ENCODE measurements at places on chromosomes 4 and X.

- no peak for DNase-seq
Measured at GRCh38 chr4:48254381-48255071, 15.1 kb downstream of the TEC start.

DNA sequence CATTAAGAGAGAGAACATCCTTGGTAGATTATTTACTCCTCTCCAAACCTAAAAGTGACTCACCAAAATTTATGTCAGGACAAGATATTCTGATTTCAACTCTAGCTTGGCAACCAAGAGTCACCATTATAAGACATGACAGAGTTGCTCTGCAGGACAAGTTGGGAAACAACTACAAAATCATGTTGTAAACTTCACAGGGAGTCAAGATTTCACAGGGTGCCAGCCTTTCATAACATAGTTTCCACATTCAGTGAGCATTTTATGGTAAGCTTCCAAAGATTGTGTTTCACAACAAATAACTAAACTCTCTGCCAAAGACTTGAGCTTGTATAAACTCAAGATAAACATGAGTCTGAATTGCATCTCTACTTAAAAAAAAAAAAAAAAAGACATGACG lies 121.0 kb upstream of the DIAPH2 start:
- no peak for DNase-seq

GRCh38 chr4:576245-576821 lies at the start of gene TMEM271:
TSS of gene TMEM271 (minus strand) at chr4:576295. CDS start at chr4:576062, 233 bp downstream.
- no peak for DNase-seq

GRCh38 chrX:70592091-70592490 lies 147.5 kb downstream of the DLG3 start:
- no peak for DNase-seq

DNA sequence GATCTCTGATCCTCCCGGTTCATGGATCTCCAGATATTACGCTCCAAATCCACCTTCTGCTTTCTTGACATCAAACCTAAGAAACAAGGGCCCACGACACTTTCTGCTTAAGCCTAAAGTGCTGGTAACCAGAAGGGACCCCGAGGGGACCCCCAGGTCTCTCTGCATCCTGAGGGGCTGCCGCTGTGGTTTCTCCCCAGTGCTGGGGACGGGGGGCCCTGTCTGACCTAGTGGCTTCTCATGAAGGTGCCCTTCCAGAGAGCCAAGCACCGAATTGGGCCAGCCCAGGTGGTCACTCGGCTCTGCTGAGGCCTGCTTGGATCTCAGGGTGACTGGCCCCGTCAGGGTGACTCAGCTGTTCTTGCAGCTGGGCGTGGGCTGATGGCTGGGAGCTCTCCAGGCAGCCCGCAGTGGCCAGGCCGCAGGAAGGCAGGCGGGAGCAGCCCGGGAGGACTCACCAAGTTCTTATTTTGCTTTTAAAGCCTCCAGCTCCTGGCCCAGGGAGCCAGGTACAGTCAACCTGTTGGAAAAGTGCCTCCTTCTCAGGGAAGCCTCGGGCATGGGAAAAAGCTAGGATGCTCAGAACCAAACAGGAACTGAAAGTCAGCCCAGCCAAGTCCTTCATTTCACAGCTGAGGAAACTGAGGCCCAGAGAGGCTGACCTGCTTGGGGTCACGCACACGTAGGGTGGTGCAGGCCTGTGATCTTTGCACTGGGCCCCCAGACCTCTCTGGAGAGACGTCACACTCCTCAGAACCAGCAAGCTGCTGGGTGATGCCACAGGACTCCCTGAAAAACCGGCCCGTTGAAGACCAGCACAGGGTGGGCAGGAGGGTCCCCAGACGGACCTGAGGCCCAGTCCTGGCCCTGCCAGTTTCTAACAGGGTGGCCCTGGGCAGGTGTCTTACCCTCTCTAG lies 16.7 kb downstream of the BLOC1S4 start:
- no peak for DNase-seq

DNA sequence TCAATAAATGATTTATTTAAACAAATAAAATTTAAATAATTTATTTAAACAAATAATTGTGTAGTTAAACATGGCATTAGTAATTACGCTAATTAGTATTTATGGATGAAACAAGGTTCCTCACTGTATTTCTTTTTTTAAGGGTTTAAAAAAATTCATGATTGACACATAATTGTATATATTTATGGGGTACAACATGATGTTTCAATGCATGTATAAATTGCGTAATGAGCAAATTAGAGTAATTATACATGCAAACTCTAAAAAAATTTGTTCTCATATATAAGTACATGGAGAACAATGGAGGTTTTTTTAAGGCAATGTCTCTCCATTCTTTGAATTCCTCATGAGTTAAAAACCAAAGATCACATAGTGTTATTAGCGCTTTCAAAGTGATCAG lies 115.7 kb upstream of the KLF3 start:
- DNase-seq, result no peak

GRCh38 chr4:4985844-4986243 lies 33.4 kb downstream of the CYTL1 start:
- DNase-seq, result no peak

DNA sequence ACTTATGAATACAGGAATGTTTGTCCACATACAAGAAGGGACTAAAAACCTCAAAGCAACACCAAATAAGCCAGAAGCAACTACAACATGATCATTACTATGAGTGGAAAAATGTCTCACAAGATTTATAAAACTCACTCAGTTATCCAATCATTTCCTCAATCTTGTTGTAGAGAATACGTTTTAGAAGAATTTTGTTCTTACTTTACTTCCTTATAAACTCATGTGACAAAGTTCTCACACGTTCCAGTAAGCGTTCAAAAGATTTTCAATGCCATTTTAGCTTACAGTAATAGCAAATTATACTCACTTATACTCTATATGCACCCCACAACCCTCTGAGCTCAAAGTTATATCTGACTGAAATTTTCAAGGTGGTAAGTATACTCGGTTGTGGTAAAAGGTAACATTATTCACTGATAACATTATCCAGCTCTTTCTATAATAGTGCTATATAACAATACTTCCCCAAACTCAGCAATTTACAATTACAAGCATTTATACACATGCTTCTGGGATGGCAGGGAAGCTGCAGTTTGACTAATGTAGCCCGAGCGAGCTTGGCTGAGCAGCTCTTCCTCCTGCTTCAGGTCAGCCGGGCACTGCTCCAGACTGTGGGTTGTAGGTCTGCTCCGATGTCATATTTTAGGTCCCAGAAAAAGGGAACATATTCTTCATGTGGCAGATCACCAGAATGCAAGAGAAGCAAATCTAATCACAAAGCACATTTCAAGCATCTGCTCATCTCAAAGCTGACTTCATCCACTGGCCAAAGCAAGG lies 226.3 kb downstream of the RCHY1 start:
- no peak for DNase-seq

DNA sequence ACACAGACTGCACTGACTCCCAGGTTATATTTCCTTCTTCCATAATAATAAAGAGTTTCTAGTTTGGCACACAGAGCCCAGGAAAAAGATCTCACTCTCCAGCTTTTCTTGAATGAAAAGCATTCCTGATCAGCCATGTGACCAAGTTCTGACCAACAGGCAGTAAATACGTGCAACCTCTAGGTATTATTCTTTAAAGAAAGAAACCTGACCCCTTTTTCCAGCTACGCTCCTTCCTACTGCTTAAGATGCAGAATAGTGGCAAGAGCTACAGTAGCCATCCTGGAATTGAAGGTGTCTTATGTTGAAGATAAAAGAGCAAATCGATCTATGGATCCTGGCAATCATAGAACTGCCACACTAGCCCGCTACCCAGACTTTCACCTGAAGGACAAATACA lies 76.7 kb downstream of the LRBA start:
- DNase-seq, result no peak

DNA sequence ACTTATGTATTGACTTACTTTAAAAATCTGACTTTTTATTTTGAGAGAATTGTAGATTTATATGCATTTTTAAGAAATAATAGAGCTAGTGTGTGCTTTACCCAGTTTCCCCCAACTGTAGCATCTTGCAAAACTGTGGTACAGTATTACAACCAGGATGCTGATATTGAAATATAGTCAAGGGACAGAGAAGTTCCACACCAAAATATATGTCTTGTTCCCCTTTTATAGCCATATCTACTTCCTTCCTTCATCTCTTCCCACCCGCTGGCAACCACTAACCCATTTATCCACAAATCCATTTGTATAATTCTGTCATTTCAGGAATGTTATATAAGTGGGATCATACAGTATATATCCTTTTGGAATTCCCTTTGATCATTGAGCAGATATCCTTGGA lies 16.8 kb downstream of the KDM6A start:
- no peak for DNase-seq

DNA sequence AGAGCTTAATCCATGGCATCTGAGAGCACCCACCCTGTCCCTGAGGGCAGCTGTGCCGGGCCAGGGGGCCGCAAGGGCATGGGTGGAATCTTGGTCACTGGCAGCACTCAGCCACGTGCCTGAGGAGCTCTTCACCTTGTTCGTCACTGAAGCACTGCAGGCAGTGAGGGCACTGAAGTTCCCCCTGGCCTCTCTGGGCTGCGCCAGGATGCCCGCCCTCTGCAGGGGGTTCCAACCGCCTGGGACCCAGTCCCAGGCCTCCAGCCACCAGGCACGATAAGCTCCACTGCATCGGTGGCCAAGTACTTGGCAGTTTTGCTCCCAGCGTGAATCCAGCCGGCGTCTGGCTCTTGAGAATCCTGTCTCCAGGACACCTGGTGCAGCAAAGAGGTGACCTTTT lies 96.4 kb upstream of the MED14 start:
- no peak for DNase-seq

DNA sequence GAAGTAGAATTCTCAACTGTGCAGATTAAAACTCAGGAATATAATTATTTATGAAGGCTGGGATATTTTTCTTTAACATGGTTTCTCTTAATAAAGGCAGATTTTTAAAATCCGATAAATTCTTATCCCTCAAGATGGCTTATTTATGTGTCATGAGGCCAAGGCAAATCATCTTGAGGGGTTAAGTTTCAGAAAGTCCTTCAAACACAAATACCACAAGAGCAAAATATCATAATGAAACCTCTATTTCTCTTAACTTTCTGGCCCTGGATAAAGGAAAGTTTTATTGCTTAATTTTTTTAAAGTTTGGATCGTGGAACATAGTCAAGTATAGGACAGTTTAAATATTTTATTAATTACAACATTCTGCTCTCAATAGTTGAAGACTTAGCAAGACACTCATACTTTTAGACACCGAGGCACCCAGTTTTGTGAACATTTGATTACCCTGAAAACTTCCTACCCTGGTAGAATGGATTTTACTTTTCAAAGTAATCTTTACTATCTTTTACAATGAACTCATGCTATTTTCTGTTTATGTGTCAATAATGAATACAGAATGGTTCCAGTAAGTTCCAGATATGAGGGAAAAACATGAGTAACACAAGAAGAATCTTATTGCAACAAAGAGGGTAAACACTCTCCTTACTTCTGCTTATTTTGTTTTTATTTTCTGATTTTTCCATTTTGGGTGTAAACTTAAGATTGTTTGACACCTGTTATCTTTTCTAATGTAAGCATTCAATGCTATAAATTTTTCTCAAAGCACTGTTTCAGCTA lies 200.7 kb upstream of the IL15 start:
- DNase-seq, result no peak

DNA sequence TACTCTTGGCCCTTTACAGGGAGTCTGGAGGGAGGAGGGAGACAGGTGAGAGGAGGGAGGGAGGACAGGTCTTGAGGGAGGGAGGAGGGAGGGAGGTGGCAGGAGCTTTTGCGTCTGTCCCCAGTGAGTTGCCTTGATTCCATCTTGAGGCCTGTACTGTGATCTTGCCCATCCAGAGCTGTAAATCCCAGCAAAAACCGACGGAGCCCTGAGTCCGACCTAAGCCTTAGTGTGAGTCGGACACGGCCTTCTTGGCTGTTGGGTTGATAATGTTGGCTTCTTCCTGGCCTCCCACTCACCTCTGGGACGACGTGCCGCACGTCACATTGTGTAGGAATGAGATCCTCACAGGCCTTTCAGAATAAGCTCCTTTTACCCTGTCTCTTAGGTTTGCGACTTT lies 72.5 kb downstream of the RGS12 start:
- DNase-seq, result no peak

- no peak for DNase-seq
Measured at GRCh38 chrX:14027511-14028019, 2.1 kb downstream of the GEMIN8 start.

- DNase-seq, result no peak
Measured at GRCh38 chr4:98838977-98839618, 89.8 kb downstream of the EIF4E start.

GRCh38 chrX:124348182-124348581 lies 1.8 kb downstream of the SH2D1A start:
- no peak for DNase-seq

DNA sequence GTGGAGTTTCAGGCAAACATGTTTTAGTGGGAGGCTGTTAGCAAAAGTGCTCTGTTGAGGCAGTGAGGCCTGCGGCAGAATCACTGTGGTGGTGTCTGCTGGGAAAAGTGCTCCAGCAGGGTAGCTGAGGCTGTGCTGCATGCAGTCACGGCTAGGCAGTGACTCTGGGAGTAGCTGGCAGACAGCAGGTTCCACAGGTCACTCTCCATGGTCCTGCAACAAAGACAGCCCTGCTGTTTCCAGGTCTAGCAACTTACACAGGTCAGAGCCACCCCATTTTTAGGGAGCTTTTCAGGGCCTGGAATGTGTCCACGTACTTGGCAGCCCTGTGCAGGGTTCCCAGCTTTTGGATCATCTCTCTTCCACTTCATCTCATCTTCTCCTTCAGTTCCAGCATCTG lies 184.3 kb downstream of the NAA11 start:
- DNase-seq, result no peak

DNA sequence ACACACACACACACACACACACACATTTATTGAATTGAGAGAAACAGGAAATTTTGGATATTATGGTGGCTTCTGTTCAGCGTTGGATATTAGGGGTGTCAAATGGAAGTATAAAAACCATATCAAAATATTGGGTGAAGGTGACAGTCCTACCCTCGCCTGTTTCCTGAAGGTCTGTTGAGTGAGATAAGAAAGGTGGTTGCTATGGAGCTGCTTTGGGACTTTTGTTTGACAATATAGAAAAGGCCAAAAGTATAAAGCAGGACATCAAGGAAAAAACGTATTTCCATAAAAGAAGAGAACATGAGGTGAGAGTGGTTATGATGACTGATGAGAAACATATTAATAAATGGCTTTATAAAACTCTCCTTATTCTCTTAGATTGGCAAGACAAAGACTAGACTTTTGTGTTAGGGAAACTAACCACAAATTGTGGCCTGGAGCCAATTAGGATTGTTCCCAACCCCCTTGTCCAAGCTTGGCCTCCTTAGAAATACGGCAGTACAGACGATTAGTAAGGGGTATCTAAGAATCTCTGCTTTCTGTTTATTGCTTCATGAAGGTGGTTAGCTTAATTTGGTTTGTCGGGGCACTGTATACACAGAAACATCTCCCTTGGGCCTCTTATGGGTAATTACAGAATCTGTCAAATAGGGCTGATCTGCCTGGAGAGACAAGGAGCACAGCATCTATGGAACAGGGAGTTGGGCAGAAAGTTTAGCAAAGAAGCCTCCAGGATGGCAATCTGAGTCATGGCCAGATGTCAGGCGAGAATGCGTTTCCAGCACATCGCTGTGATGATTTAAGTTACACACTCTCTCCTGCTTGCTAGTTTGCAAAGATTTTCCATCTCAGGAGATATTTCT lies 198.0 kb downstream of the CBR4 start:
- no peak for DNase-seq

All from activated CD4-positive, CD25-positive, alpha-beta regulatory T cell treated with anti-CD3 and anti-CD28 coated beads, Interleukin-2, amount 50 U/mL, for 16 hours (primary cell).